ENCODE measurements at places on chromosomes 12 and 14. TPM values are rescaled to one million over a fixed set of nuclear protein-coding genes. Genes with fewer than 3 reads are reported as not detected.

Gene FSCB
- total RNA-seq: not detected

Gene KRT80
- total RNA-seq: not detected

Gene LRTM2
- not detected for total RNA-seq

Gene IL26
- total RNA-seq: not detected

Gene PIANP
- total RNA-seq: 0.33 TPM

Gene KCNH3
- total RNA-seq: under 0.01 TPM

Gene VWF
- 2.9 TPM for total RNA-seq

Gene KRT2
- not detected for total RNA-seq

Gene AHSA1
- total RNA-seq: 101 TPM

Gene MYH6
- total RNA-seq: not detected

Gene LRP1-AS
- not detected for total RNA-seq

Gene BCL11B
- total RNA-seq: under 0.01 TPM

Gene ANP32D
- total RNA-seq: not detected

Gene LTB4R
- 0.87 TPM for total RNA-seq

Measured in smooth muscle cell of trachea (primary cell).